ENCODE measurements at places on chromosomes 7 and 10.

GRCh38 chr10:78672918-78673317 is 395.8 kb upstream of the ZMIZ1 start:
- DNase-seq, result no peak

DNA sequence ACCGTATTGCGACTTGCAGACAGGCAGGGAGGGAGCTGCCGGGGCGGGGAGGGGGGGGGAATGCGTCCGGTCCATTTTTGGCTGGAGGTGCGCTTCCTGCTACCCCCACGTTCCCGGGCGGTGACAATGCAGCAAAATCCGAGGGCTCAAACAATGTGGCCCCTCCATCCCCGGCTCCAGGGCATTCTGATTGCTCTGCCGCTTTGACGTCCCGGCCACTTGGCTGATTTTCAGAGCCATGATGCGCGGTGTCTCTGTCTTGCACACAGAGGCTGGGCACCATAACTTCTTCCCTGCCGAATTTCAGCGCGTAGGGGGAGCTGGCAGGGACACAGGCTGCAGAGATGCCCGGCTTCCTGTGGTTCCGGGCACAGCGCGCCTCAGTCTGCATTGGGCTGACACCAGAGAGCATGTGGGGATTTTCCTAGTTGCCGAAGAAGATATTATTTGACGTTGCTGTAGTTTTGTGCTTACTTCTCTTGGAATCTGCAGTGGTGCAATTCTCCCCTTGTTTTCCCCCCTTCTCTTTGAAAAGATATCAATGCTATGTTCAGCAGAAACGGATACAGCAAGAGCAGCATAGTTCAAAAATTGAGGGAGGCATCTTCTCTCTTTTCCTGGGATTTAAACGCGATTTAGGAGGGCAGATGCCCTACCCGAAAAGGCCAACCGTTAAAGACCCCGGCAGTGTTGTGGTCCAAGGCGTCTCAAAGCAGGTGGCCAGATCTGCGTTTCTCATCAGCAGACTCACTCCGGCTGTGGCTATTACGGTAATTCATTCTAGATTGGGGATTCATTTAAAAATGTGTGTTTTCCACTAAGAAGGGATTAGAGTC is 1.4 kb downstream of the HECW1 start:
- DNase-seq, result no peak

- DNase-seq, result no peak
These were observed 314.6 kb downstream of the CXCL12 start for GRCh38 chr10:44070282-44070681.

DNA sequence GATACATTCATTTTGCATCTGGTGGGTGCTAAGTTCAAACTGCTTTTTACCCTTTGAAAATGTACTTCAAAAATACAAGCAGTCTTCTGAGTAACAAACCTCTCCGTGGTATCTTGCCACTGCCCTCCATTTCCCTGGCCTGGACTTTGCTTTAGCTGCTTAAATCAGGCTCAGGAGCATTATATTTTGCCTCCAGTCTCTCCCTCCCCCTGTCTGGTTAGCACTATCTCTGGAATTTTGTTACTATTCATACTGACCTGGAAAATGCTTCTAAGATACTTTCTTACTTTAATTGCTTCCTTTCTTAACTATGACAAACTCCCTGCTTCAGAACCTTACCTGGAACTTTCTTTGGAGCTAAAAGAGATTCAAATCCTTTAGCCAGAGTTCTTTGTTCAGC is 369.8 kb downstream of the GFRA1 start:
- no peak for DNase-seq

- DNase-seq, result no peak
These were observed 1.5 kb downstream of the MEST start for GRCh38 chr7:130493275-130493873.

GRCh38 chr7:70693686-70694433 is 438.1 kb upstream of the GALNT17 start:
- DNase-seq, result peak; percentile 62

- DNase-seq, result no peak
These were observed 19.7 kb upstream of the PTPRZ1 start for GRCh38 chr7:121853307-121853706.

- no peak for DNase-seq
These were observed 188.1 kb upstream of the PDE1C start for GRCh38 chr7:32258265-32258664.

- DNase-seq, result no peak
These were observed 163.3 kb downstream of the IPMK start for GRCh38 chr10:58104351-58104751.

Measured in activated CD8-positive, alpha-beta T cell treated with anti-CD3 and anti-CD28 coated beads, Interleukin-2, amount 10 ng/mL, durations not matched to agents 7 days and 5 days (primary cell).